ENCODE measurements at places on chromosomes 6 and 20.

DNA sequence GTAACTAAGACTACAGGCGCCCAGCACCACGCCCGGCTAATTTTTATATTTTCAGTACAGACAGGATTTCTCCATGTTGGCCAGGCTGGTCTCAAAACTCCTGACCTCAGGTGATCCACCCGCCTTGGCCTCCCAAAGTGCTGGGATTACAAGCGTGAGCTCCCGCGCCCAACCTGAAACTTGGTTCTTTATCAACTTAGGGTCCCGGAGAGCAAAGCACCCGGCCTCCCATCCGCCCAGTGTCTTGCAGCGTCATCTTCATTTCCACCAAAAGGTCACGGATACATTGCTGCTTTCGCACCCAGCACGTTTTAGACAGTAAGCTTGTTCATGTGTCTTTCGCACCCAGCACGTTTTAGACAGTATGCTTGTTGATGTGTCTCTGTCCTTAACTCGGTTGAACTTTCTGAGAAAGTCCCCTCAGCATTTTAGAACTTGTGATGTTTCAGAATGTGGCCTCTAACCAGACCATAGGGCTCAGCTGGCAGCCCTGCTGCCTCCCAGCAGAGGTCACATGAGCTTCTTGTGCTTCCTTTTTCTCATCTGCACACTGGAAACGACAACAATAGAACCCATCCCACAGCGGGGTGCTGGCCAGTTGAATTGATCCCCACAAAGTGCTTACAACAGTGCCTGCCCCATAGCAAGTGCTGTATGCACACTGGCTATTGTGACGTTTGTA is 48.8 kb downstream of the PRR18 start:
- DNase-seq = no peak

- DNase-seq = no peak
Measured at GRCh38 chr6:30759575-30760239, 15.4 kb upstream of the IER3 start.

DNA sequence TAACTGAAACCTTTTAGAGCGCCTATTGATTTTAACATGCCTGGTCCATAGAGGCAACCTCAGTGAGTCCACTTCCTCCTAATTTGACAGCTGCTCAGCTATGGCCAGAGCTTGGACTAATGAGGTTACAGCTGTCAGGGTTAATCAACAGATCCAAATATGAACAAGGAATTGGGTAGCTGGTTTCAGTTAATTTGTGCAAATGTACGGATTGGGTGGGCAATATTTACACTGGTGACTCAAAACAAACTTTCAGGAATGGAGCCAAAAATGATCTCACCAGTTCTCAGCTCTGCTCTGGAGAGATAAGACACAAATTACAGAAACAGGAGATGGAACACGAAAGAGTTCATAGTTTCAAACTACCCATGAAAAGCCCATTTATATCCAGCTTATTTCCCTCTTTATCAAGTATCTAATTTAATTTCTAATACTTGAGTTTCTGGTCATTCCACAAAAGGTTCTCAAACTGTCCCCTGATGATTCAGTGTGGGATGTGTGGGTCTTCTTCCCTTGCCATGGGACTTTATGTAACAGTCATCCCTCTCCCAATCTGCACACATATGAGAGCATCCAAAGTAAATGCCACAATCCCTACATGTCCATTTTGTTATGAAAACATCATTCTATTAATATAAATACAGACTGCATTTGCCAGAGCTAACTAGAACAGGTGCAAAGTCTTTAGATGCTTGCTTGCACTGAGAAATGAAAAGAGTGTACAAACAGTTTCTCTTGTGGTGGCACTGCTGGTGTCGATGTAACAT is 149.9 kb downstream of the RPS12 start:
- DNase-seq = peak; percentile 49

- DNase-seq = no peak
Measured at GRCh38 chr6:68279793-68280557, 355.1 kb upstream of the ADGRB3 start.

DNA sequence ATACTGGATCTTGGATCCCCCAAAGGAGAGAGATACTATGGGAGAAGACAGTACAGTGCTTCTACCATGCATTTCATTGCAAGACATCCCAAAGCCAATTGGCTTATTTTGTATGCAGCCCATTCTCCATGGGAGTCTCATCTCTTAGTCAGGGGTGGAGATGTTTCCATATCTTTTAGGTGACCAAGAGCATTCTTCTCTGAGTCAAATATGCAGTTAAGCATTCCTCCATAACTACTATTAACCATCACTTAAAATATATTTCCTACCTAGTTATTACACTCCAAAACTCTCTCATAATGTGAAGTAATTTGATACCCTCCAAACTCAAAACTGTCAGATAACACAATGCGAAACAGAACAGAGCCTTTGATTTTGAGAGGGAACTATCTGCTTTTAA is 542.6 kb downstream of the HDGFL1 start:
- DNase-seq = no peak

- no peak for DNase-seq
Measured at GRCh38 chr20:45087097-45087790, 13.7 kb downstream of the KCNS1 start.

DNA sequence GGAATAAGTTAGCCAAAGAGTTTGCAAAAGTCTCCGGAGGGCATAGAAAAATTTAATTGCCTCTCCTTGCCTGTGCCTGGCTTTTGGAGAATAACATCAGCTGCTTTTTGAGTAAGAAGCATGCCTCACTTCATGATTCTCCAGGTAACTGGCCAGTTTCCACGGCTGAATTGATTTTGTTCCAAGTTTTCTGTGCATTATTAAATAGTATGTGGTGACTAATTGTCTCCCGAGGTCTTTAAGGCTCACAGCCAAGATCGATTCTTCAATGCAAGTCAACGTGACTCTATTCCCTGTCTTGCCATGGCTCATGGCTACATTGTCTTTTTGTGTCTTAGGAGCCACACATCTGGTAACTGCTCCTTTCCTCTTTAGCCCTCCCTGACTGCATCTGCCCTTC is 54.2 kb downstream of the CNR1 start:
- DNase-seq = no peak

DNA sequence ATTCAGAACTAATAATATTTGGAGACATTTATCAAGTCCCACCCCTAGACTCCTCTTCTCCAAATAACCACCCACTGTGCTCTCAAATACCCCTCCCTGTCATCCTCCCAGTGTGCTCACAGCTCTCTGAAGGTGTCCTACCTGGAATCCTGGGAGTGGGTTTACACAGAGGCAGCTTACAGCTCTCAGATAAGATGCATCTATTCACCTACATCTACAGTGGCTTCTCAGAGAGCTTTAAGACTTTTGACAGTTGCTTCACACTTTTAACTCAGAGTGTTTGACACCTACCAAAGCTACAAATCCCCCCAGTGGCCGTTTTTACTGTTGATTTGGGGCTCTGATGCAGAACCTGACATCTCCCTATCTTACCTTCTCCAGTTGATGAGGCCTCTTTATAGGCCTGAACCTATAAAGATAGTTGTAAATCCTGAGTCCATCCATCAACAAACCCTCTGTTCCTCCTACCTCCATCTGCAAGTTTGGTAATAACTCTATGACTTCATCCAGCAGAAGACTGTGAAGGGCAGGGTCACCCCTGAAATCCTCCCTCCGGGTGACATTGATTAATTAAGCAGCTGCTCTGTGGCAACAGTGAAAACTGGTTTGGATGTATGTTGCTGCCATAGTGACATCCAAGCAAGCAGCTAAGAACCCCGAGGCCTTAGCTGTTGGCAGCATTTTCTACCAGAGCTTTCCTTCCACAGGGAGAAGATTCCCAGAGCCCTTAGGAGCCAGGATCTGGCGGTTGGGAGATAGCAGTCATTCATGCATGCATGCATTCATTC is 226.1 kb upstream of the RREB1 start:
- DNase-seq = no peak

DNA sequence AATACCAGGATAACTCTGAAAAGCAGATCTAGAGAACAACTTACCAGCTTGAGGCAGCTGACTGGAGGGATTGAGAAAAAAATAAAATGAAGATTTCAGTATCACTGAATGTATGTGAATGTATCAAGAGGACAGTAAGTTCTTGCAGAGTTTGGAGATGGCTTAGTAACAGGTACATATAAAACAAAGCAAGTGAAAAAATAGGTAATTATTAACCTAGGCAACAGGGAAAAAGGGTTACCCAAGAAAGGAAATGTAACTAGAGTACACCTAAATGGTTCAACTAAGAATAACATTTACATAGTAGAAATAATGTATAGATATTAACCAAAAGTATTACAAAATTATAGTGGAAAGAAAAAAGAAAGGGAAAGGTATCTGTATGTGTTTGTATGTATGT is 67.3 kb downstream of the NRSN1 start:
- no peak for DNase-seq

- no peak for DNase-seq
Measured at GRCh38 chr20:7933346-7933745, 6.9 kb downstream of the HAO1 start.

- no peak for DNase-seq
Measured at GRCh38 chr20:46343348-46343974, 35.2 kb upstream of the CDH22 start.

DNA sequence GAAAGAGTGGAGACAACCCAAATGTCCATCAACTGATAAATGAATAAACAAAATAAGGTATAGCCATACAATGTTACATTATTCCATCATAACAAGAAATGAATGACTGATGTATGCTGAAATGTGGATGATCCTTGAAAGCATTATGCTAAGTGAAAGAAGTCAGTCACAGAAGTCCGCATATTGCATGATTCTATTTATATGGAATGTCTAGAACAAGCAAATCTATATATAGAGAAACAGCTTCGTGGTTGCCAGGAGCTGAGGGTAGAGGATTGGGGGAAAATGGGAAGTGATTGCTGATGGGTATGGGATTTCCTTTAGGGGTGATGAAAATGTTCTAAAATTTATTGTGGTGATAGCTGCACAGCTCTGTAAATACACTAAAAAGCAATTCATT is 196.8 kb downstream of the ATXN1 start:
- no peak for DNase-seq

DNA sequence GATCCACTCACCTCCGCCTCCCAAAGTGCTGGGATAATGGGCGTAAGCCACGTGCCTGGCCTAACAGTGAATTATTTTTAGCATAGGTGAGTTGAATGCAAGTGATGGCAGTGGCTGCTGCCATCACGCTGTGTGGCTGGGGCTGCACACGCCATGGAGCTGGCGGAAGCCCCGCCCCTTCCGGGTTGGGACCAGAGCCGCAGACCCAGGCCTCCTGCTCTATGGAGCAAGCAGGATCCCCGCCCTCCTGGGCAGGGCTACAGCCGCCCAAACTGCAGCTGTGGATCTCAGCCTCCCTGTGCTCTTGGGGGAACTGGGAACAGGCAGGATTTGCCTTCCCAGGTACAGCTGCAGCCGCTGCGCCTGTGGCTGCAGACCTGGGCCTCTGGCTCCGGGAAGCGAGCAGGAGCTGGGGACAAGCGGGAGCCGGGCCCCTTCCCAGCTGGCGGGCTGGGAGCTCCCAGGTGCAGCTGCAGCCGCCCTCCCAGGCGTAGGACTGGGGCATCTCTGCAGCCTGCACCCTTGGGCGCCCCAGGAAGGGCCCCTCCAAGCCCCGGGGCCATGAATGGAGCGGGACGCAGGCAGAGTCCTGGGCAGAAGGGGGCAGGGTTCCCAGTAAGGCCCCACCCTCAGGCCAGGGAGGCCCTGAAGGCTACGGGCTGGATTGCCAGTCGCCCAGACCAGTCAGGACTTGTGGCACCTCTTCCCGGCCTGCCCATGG is 30.9 kb upstream of the SLA2 start:
- no peak for DNase-seq

DNA sequence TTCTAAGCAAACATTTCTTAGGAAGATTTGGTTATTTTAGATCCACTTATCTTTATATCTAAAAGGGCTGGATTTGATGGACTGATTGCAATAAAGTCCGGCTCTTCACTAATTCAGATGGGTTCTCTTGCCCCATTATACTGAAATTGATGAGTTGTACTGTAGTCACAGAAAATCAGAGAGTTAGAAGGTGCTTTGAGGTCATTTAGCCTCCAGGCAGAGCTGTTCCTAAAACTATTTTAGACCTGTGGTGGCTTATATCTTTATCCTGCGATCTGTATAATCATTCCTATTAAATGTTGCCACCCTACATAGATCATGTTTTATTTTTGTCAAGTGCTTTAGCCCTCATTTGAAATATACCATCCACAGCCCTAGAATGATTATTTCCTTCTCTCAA is 61.3 kb upstream of the ATXN1 start:
- DNase-seq = no peak
